ENCODE measurements at places on chromosomes 13 and 19.
A peak's percentile ranks its signal among the peaks of the same experiment; 100 is the strongest.

- no peak for DNase-seq
Observed at GRCh38 chr13:49676581-49677298, 14.5 kb downstream of the EBPL start.

DNA sequence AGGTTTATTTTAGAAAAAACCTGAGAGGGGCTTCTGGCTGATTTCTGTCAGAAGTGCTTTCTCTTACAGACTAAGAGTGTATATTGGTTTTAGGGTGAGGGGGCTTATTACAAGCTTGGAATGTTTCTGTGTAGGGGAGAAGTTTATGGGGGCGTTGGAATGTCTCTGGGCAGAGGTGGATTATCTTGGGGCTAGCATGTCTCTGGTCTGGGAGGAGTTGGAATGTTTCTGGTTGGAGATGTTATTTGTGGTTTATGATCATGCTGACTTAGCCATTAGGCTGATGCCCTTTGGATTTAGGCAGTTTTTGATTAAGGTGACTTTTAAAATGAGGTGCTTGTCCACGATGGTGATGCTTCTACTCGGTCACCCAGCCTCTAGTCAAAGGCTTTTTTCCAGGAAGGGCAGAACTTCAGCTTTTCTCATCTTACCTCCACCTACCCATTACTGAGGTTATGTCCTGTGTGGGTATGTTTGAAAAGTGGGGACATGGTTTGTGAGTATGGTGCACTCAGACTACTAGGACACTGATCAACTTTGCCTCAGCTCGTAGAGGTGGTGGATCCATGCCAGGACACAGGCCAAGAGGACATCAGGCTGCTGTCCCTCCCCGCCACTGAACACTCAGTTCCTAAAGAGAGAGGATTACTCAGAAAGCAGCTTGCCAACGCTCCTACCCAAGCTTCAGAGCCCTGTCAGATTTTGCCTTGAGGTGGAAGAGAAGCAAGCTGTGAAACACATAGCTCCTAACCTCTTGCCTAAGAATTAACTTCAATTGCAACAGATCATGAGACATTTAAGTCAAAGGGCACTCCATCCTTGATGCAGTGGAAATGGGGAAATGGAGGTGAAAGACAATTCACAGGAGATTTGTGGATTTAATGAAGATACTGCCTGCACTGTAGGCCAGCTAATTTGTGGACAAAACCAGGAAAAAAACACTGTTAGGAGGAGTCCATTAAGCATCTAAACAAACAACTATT lies 63.6 kb downstream of the ZNF44 start:
- DNase-seq: no peak

- no peak for DNase-seq
Observed at GRCh38 chr13:54744747-54745146, 1716.1 kb downstream of the OLFM4 start.

DNA sequence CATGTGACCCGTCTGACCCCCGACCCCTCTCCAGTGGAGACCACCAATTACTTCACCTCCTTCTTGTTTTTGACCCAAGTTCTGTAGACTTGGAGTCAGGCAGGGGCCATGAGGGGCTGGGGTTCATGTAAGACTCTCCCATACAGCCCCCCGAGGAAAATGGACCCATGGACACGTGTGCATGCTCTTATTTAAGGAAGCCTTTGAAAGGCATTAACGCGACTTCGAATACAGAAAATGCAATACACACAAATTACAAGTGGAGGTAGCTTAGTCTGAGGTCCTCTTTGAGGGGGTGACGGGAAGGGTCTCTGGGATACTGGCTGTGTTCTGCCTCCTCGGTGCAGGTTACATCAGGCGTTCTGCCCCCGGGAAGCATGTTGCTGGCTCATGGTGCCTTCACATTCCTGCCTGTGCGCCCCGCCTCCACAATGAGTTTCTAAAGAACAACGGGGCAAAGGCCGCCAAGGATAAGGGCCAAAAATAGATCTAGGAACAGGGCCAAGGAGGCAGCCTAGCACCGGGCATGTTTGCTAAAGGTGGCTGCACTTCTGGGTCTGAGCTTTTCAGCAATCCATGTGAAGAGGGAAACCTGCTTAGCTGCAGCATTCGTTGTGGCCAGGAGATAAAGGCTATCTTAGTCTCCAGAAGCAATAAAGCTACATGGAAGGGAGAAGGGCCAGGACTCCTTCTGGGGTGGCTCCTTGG lies 54.5 kb downstream of the RAB20 start:
- DNase-seq: peak; percentile 8
